ENCODE measurements at places on chromosomes 12 and 14.
A peak's percentile ranks its signal among the peaks of the same experiment; 100 is the strongest.

- peak; percentile 84 for DNase-seq
Measured at GRCh38 chr14:69682621-69683263, 71.3 kb downstream of the SUSD6 start.

DNA sequence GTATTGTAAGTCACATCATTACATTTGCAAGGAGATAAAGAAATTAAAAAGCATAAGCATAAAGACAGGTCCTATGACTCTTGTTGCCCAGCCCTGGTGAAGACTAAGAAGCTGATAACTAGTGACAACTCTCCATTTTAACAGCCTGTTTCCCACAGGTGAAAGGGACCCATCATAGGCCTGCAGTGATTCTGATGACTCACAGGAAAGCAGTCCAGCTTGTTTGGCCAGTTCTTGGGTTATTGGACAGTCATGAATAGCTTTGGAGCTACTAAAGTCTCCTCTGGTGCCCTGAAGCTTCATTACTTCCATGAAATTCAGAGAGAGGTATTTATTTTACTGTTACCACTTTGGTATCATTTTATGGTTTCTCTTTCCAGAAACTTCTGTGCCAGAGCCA lies 55.5 kb upstream of the DYRK2 start:
- DNase-seq = no peak

GRCh38 chr12:120490833-120491512 lies 4.9 kb upstream of the DYNLL1 start:
- no peak for DNase-seq

DNA sequence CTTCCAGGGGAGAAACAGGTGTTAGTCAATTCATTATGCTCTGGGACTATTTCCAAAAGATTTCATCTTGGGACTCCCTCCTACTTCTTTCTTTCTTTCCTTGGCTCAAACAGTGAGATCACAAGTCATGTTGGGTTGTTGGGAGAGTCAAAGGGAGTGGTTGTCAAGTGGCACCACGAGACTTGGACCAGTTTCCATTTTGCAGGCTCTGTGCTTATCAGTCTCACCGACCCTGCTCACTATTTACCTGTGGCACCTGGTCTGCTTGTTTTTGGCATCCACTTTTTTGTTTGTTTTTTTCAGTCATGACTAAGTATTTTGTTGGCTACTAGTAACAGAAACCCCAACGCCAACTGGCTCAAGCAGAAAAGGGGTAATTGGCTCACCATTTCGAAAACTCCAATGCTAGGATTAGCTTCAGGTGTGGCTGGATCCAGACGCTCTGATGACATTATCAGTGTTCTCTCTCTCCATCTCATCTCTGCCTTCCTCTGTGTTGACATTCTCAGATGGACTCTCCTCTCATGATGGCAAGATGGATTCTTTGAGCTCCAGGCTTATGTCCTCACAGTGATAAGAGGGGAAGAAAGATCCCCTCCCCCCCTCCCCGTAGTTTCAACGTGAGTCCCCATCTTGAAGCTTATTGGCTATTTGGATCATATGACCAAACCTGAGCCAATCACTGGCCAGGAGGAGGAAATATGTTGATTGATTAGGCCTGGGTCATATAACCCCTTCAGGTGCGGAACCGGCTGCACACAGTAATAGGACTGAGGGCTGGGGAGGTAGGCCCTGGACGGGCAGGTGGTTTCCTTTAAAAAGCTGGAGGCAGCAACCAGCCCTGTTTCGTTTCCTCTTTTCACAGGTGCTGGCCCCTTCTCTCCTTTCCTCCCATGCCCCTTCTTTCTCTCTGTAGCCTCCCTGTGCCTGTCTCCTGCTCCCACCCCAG lies 84.2 kb downstream of the AACS start:
- DNase-seq = no peak

DNA sequence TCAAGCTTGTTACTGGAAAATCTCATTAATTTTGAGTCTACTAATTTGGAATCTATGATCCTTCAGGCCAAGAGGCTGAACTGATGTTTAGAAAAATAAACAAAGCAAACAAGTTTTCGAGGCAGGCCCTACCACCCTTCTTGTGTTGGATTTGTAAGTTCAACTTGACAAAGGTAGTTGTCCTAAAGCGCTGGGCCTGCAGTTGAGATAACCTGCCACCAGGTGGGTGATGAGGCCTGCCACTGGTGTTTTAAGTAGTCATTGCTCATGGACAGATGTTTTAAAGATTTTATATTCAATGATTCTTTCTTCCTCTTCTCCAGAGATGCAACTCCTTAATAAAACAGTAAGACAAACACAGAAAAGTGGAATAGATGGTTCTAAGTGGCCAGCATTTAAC lies 19.4 kb downstream of the ACVRL1 start:
- DNase-seq = peak; percentile 50

DNA sequence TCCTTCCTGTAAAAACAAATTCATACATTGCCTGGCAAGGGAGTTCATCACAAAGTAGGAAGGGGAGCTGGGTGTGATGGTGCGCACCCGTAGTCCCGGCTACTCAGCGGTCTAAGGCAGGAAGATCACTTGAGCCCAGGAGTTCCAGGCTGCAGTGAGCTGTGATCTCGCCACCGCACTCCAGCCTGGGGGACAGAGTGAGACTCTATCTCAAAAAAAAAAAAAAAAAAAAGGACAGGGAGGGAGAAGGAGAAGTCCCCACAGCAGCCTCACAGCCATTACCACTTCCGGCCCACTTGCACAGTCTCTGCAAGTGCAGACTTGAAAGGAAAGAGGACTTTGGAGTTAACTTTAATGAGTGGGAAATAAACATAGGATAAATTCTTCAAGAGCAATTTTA lies 121.0 kb downstream of the FBXL14 start:
- DNase-seq = peak; percentile 36

- DNase-seq = peak; percentile 56
Measured at GRCh38 chr14:52694761-52695480, 437 bp downstream of the ERO1A start.

- DNase-seq = no peak
Measured at GRCh38 chr14:33642080-33642479, 308.8 kb downstream of the EGLN3 start.

- peak; percentile 72 for DNase-seq
Measured at GRCh38 chr12:121239351-121240061, 29.6 kb downstream of the P2RX4 start.

- DNase-seq = no peak
Measured at GRCh38 chr14:56874375-56874774, 64.1 kb upstream of the OTX2 start.

DNA sequence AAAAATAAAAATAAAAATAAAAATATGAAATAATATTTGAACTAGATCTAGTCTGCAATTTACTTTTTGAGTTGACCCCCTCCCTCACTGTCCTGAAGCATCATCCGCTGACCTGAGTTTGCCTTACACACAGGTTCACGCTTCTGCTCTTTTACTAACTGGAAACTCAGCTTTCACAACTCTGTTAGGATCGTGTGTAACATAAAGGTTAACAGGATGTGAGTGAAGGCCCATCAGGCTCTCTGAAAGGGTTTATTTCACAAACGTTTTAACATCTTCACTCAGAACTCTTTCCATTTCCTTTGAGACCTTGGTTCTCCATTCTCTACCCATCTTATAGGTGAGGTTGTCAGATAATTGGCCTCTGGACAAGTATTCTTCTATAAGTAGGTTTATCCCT lies 191.4 kb downstream of the FOXN3 start:
- DNase-seq = no peak

DNA sequence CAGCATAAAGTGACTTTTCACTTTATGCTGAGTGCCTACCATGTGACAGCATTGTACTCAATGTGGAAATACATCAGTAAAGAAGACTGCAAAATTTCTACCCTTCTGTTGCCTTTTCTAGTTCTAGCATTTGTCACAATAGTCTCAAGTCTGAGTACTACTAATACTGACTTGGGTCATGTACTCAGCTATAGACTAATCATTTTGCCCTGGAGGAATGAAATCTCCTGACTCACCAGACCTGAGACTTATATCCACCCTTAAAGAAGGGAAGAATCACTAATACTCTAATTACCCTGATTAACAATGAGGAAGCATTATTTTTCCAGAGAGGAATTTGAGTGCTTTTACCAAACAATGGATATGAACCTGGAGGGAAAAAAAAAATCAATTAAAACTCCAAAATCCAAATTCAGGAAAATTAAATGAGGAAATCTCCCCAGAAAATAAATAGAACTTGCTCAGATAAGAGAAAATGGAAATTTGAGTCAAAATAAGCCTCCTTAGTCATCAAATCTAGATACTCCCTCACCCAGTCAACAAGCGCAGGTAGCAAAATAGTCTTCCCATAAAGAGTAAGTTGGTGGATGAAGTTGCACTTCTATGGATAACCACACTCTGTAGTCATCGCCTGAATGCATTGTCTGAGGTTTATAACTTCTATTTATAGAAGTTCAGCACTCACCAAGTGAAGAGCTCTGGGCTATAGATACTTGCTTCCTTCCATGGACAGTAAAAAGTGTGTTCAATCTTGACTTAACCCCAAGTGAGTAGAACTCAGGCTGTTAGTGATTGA lies 386.6 kb downstream of the SYT1 start:
- DNase-seq = no peak

GRCh38 chr12:110343736-110344555 lies 59.6 kb downstream of the ANAPC7 start:
- DNase-seq = peak; percentile 33

- DNase-seq = no peak
Measured at GRCh38 chr14:68879841-68880575, 87.1 kb upstream of the ZFP36L1 start.

DNA sequence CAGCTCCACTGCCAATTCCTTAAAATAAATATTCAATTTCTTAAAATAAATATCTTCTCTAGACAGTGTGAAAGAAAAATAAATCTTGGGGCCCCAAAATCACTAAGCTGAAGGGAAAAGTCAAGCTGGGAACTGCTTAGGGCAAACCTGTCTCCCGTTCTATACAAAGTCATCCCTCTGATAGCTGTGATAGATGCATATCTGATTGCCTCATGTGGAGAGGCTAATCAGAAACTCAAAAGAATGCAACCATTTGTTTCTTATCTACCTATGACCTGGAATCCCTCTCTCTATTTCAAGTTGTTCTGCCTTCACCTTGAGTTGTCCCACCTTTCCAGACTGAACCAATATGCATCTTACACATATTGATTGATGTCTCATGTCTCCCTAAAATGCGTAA lies 889.8 kb downstream of the TRHDE start:
- DNase-seq = no peak

GRCh38 chr14:50045039-50045711 lies 71.2 kb downstream of the VCPKMT start:
- peak; percentile 95 for DNase-seq

DNA sequence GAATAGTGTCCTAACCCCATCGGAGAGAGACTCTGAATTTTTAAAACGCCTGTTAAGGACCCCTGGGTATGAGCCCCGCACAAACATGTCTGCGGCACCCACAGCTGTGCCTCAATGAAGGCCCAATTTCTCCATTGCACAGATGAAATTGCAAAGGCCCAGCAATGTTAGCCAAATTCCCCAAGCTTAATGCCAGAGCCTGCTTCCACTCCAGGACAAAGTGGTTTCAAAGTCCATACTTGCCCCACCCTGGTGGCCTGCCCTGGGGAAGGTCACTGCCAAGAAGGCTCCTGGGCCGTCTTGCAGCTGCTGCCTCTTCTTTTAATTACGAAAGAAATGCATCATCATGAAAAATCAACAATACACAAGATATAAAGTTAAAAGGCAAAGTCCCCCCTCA lies 1179.7 kb downstream of the VRK1 start:
- no peak for DNase-seq
